Eye (tissue), 1 donor: ENCODE measurements at places on chromosomes 13 and 19.

DNA sequence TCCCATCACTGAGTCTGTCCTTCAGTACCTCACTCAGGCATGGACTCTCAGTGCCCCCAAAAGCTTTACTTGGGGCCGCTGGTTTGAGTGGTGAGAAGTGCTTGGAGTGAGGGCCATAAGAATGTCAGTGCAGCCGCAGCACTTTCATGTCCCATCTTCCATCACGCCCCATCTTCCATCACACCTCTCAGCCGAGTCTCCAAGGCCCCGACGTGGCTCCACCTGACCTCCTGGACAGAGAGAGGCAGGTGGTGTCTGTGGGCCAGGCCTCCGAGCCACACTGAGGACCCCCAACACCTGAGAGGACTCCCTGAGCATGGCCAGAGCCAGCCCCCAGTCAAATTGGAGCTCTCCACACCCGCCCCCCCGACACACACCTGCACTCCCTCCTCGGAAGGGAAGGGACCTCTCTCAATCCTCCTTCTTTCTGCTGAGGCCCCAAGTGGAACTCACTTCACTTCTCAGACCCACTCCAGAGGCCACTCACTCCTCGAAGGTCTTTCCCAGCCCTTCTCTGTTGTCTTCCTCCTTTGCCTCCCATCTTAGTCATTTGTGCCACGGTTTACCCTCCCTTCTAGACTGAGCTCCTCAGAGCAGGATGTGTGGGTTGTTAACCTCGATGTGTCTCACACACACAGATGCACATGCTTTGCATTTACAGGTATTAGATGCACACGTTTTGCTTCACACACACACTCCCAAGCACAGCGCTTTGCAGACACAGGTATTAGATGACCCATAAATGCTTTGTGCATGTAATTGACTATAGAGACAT lies 65.7 kb upstream of the ATP12A start:
- no peak for DNase-seq

- no peak for DNase-seq
Observed at GRCh38 chr13:108674346-108674745, 44.9 kb downstream of the MYO16 start.

- DNase-seq, result no peak
Observed at GRCh38 chr19:4654437-4655361, 15.4 kb downstream of the TNFAIP8L1 start.

DNA sequence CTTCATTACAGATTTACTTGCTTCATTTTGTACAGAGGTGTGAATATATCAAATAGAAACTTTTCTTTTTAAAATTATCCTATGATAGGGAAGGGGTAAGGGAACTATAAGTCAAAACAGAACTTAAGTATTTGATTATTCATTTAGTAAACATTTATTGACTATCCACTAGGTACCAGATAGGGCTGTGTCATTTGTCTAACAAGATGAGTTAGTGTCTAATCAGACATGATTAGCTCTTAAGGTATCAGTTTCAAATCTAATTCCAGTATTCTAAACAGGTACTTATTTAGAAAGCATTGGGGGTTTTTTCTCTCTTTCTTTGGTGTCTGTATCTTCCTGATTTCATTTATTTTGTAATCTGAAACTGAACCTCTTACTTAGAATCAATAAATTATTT lies 32.2 kb downstream of the CDADC1 start:
- DNase-seq, result no peak

- no peak for DNase-seq
Observed at GRCh38 chr13:102003848-102004570, 397.8 kb downstream of the FGF14 start.

DNA sequence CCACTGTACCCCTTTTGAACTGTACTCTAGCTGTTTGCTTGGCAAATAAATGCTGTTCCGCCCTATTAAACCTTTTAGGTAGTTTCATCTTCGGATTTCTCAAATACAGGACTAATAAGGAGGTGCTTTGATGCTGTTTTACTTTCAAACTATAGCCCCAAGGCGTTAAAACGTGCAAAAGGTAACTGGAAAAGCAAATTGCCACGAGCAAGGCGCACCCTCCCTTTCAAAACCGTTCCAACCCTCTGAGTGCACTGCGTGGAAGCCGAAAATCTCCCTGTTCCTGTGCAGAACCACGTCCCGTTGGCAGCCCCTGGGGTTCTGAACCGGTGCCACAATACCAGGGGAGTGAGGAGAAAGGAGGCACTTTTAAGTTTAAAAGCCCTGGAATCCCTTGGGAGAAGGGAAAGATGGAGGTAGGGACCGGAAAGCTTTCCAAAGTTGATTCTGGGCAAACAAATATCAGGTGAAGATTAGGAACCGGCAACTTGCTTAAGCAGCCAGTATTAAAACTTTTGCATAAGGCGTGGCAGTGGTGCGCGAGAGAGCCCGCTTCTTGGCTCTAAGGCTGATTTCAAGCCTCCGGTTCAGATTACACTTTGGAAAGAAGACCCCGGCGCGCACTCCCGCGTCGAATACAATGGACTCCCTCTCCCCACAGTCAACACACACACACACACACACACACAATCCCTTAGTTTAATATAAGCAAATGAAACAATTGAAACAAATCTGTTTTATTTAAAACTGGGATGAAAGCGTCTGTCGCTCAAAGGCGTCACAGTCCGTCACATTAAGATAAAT lies 9.5 kb downstream of the POU4F1 start:
- peak; percentile 59 for DNase-seq

DNA sequence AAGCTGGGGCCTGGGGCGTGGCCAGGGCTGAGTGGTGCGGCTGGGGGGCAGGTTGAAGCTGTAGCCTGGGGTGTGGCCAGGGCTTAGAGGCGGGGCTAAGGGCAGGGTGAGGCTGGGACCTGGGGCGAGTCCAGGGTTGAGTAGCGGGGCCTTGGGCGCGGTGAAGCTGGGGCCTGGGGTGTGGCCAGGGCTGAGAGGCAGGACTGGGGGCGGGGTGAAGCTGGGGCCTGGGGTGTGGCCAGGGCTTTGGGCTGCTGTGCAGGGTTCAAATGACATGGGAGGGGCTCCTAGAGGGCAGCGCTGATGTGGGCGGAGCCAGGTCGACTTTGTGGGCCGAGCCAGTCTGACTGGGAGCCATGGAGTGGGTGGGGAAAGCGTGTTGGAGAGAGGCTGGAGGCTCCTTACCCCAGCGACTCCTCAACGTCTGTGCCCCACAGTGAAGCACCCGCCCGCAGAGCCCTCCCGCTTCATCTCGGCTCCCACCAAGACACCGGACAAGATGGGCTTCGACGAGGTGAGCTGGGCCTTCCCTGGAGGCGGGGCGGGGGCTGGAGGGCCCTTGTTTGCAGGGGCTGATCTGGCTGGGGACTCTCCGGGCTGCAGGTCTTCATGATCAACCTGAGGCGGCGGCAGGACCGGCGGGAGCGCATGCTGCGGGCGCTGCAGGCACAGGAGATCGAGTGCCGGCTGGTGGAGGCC lies 21.5 kb downstream of the COLGALT1 start:
- DNase-seq, result peak; percentile 74

- no peak for DNase-seq
Observed at GRCh38 chr13:24931450-24932251, 164.3 kb upstream of the PABPC3 start.

DNA sequence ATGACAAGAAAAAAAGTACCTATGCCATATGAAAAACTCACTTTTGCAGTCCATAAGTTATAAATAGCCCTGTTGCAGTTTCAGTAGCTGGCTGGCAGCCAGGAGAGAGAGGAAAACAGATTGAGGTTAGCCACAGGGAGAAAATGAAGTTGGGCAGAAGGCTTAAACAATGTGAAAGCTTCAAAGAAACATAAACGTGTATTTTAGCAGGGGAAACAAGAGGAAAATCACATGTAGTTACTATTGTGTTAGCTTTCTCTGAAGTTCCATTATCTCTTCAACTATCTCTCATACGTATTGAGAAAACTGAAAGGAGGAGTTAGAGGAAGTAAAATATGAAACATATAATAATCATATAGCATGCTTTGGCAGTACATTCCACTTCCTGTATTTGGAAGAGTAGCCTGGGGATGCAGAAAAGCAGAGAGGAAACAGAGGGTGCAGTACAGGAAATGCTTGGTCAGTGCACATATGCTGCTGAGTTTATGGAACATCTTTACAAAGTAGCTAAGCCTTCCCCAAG lies 1551.1 kb downstream of the EFNB2 start:
- DNase-seq, result peak; percentile 60
